Esophagus squamous epithelium (tissue), 5 donors: ENCODE measurements at places on chromosomes 12 and 14.
A peak's percentile ranks its signal among the peaks of the same experiment; 100 is the strongest.

GRCh38 chr14:68135566-68135965 is 316.0 kb downstream of the RAD51B start:
- H3K27me3 ChIP-seq = no peaks in the 10 kb centered on the region
- H3K4me1 ChIP-seq = peaks cover 68% of the 10 kb centered on the region
- no peak for DNase-seq
- no peak overlapping the region for H3K4me3 ChIP-seq
- H3K36me3 ChIP-seq = no peaks in the 10 kb centered on the region

GRCh38 chr14:93056840-93057585 is 58.7 kb downstream of the ITPK1 start:
- peak overlapping the region; percentile 73 for H3K27ac ChIP-seq
- no peaks in the 10 kb centered on the region for H3K36me3 ChIP-seq
- H3K4me3 ChIP-seq = no peak overlapping the region
- no peaks in the 10 kb centered on the region for H3K27me3 ChIP-seq

- no peaks in the 10 kb centered on the region for H3K36me3 ChIP-seq
- H3K4me1 ChIP-seq = no peaks in the 10 kb centered on the region
- H3K27me3 ChIP-seq = no peaks in the 10 kb centered on the region
- H3K27ac ChIP-seq = no peak overlapping the region
- H3K4me3 ChIP-seq = no peak overlapping the region
Measured at GRCh38 chr12:119857041-119857591, 20.0 kb downstream of the CIT start.

- DNase-seq = no peak
- no peak overlapping the region for H3K4me3 ChIP-seq
- no peaks in the 10 kb centered on the region for H3K4me1 ChIP-seq
Measured at GRCh38 chr12:58341791-58342190, 400.4 kb downstream of the ATP23 start.

DNA sequence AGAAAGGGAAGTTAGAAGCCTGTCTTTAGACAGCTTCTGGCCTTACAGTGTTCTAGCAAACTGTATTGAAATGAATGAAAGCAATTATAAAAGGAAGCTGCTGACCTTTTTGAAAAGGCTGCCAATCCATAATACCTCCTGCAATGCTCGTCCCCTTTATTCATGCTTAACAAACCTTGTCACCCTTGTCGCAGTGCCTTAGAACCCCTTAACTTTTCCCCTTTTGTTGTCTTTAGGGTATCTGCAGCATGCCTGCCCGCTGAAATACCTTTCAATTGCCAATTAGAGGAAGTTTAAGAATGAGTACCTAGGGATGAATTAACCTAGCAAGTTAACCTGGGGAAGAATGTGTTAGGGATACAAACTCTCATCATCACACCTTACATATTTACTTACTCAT is 731.2 kb downstream of the RERGL start:
- DNase-seq = no peak
- H3K4me3 ChIP-seq = no peak overlapping the region
- no peak overlapping the region for H3K27ac ChIP-seq
- no peaks in the 10 kb centered on the region for H3K27me3 ChIP-seq

GRCh38 chr12:69765515-69765914 is 26.9 kb downstream of the RAB3IP start:
- no peak for DNase-seq
- H3K27me3 ChIP-seq = no peaks in the 10 kb centered on the region
- H3K4me3 ChIP-seq = no peak overlapping the region
- no peaks in the 10 kb centered on the region for H3K36me3 ChIP-seq
- H3K27ac ChIP-seq = no peak overlapping the region

DNA sequence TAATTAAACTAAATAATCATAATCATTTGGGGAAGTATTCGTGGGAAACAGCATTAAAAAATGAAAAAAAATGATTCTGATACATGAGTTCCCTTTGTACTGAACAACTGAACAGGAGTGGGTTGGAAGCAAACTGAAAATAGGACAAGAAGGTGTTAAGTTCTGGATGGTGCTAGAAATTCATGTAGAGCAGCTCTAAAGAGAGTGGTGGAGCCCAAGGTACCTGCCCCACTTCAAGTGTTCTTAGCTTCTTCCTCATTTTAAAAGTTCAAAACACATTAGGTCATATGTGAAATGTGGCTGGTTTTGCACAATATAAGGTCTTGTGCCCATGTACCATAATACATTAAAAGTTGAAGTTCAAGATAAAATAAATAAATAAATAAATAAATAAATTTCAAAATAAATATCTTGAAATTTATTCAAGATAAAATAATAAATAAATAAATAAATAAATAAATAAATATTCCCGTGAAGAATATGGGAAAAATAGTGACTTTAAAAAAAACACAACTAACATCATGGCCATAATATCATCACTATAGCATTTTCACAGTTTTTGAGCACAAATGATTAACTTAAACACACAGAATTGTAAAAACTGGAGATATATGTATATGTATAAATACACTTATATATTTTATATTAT is 191.5 kb upstream of the PRKD1 start:
- no peaks in the 10 kb centered on the region for H3K4me1 ChIP-seq
- no peaks in the 10 kb centered on the region for H3K27me3 ChIP-seq
- no peaks in the 10 kb centered on the region for H3K36me3 ChIP-seq
- no peak for DNase-seq
- H3K4me3 ChIP-seq = no peak overlapping the region

DNA sequence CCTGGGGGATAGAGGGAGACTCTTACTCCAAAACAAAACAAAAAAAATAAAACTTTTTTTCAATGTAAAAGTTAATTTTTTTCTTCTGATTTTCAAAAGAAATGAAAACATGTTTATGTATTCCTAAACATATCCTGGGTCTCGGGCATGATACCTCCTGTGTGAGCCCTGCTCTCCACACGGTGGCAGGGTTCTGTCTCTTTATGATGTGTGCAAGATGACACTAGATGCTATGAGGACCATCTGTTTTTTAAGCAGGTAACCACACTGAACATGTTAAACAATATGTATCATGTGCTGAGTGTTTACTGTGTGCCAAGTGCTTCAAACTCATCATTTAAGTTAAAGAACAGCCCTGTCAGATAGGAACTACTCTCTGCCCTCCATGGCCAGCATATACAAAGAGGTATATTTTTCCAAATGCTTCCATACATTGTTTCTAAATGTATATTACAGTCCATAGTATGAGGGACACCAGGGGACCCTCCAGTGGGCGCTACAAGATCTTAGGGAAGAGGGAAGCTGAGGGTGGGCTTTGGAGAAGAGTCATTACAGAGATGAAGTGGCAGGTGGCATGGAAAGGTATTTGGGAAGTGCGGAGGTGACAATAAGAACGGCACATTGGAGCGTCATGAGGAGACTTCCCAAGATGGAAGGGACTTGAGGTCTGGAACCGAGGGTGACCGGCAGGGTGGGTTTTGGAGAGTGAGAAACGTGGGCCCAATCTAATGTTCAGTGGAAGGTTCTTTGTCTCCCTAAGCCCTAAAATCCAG is 28.5 kb downstream of the FOS start:
- H3K4me3 ChIP-seq = no peak overlapping the region
- DNase-seq = no peak
- no peaks in the 10 kb centered on the region for H3K36me3 ChIP-seq
- peaks cover 40% of the 10 kb centered on the region for H3K4me1 ChIP-seq
- no peak overlapping the region for H3K27ac ChIP-seq

- H3K4me1 ChIP-seq = no peaks in the 10 kb centered on the region
- no peak for DNase-seq
- H3K27ac ChIP-seq = no peak overlapping the region
- H3K36me3 ChIP-seq = no peaks in the 10 kb centered on the region
Measured at GRCh38 chr12:10293570-10294227, 14.0 kb upstream of the KLRD1 start.

- no peaks in the 10 kb centered on the region for H3K27me3 ChIP-seq
- no peaks in the 10 kb centered on the region for H3K4me1 ChIP-seq
- no peak overlapping the region for H3K4me3 ChIP-seq
- no peak for DNase-seq
Measured at GRCh38 chr12:10562306-10562933, 51.0 kb downstream of the MAGOHB start.

- H3K36me3 ChIP-seq = no peaks in the 10 kb centered on the region
- no peak for DNase-seq
- H3K4me1 ChIP-seq = no peaks in the 10 kb centered on the region
- no peak overlapping the region for H3K4me3 ChIP-seq
Measured at GRCh38 chr12:87995581-87996178, 33.5 kb downstream of the C12orf50 start.

- DNase-seq = no peak
- no peak overlapping the region for H3K27ac ChIP-seq
- no peaks in the 10 kb centered on the region for H3K4me1 ChIP-seq
- no peak overlapping the region for H3K4me3 ChIP-seq
Measured at GRCh38 chr14:71533390-71533789, 398.8 kb upstream of the RGS6 start.

- DNase-seq = no peak
- H3K27me3 ChIP-seq = no peaks in the 10 kb centered on the region
- H3K27ac ChIP-seq = no peak overlapping the region
Measured at GRCh38 chr12:31205054-31205453, 120.9 kb downstream of the SINHCAF start.

- no peak for DNase-seq
- H3K27ac ChIP-seq = no peak overlapping the region
- no peak overlapping the region for H3K4me3 ChIP-seq
Measured at GRCh38 chr12:12812174-12812573, 972 bp upstream of the DDX47 start.

GRCh38 chr12:28936221-28936620 is 212.9 kb upstream of the FAR2 start:
- DNase-seq = no peak
- H3K4me3 ChIP-seq = no peak overlapping the region
- H3K4me1 ChIP-seq = peaks cover 28% of the 10 kb centered on the region
- no peaks in the 10 kb centered on the region for H3K27me3 ChIP-seq

DNA sequence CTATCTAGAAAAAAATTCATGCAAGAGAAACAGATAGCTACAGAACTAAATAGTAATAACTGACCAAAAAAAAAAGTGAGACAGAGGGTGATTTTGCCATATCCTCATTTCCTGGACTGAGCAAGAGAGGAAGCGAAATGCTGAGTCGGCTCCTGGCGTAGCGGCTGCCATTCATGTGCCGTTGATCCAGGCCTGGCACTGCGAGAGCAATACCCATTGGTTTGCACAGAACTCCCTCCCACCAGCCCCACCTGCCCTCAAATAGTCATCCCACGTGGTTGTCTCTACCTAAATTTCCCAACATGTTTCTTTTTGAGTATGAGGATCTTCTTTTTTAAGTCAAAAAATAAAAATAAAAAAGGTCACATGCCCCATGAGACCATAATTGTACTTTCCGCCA is 9.4 kb upstream of the WNT5B start:
- H3K4me3 ChIP-seq = peak overlapping the region; percentile 7
- H3K4me1 ChIP-seq = peaks cover 22% of the 10 kb centered on the region
- peak overlapping the region; percentile 74 for H3K27ac ChIP-seq
- no peaks in the 10 kb centered on the region for H3K27me3 ChIP-seq
- H3K36me3 ChIP-seq = no peaks in the 10 kb centered on the region

DNA sequence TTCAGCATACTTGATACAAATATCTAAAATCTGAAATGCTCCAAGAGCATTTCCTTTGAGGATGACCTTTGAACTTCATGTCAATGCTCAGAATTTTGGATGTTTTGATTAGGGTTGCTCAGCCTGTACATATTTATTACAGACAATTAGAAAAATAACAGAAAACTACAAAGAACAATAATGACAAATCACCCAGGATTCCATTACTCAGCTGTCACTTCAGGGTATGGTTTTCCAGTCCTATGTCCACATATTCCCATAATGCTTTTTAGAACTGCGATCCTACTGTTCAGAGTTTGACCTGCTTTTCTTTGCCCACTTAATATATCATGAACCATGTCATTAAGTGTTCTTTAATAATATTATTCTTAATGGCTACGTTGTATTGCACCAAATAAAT is 11.4 kb downstream of the DLGAP5 start:
- H3K4me1 ChIP-seq = no peaks in the 10 kb centered on the region
- H3K36me3 ChIP-seq = no peaks in the 10 kb centered on the region
- no peak for DNase-seq
- H3K4me3 ChIP-seq = no peak overlapping the region
- H3K27me3 ChIP-seq = no peaks in the 10 kb centered on the region

GRCh38 chr12:3329361-3329760 is 161.6 kb upstream of the PRMT8 start:
- H3K4me1 ChIP-seq = no peaks in the 10 kb centered on the region
- no peaks in the 10 kb centered on the region for H3K27me3 ChIP-seq
- DNase-seq = no peak
- no peaks in the 10 kb centered on the region for H3K36me3 ChIP-seq

DNA sequence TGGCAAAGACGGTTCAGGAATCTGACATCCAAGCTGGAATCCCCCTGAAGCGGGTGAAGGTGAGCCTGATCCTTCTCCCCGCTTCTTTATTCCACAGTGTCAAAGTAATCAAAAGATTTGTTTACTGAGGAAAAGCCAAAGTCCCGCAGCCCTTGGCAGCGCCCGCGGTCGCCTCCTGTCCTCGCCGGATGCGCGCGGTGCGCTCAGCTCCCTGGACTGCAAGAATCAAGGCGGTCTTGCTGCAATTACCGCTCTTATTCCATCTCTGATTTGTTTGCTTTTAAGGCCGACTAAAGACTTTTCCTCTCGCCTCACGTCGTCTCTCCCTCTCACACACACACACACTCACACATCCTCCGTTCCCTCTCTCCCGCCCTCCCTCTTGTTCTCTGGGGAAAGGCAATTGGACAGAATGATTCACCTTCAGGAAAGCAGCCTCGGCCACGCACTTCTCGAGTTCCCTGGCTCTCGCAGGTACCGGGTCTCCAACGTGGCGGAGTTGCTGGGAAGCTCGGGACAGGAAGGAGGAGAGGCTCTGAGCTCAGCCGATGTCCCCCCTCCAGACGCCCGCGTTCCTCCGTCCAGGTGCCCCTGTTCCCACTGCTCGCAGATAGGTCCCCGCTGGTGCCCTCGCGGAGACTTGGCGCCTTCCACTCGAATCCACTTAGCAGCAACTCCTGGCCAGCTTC is 68.6 kb upstream of the USP15 start:
- no peaks in the 10 kb centered on the region for H3K36me3 ChIP-seq
- peak overlapping the region; percentile 17 for H3K4me3 ChIP-seq
- peaks cover 23% of the 10 kb centered on the region for H3K4me1 ChIP-seq
- H3K27ac ChIP-seq = no peak overlapping the region
- peaks cover 10% of the 10 kb centered on the region for H3K27me3 ChIP-seq

DNA sequence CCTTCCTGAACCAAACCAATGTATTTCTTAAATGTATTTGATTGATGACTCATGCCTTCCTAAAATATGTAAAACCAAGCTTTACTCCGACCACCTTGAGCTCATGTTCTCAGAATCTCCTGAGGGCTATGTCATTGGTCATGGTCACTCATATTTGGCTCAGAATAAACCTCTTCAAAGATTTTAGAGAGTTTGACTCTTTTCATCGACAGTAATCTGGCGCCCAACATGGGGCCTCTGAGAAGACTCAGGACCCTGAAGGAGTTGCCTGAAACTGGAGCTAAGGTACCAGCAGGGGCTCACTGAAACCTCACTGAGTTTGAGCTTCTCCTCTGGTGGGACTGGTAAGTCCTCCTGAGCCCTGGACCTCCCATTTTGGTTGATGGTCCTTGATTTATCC is 17.2 kb upstream of the PSMC1 start:
- H3K4me3 ChIP-seq = no peak overlapping the region
- no peaks in the 10 kb centered on the region for H3K36me3 ChIP-seq
- H3K27me3 ChIP-seq = no peaks in the 10 kb centered on the region
- no peaks in the 10 kb centered on the region for H3K4me1 ChIP-seq
- no peak overlapping the region for H3K27ac ChIP-seq
- no peak for DNase-seq
